ENCODE measurements at places on chromosomes 11 and 22.
A peak's percentile ranks its signal among the peaks of the same experiment; 100 is the strongest.

GRCh38 chr11:109229682-109230081 lies 192.3 kb upstream of the C11orf87 start:
- no peak for DNase-seq

DNA sequence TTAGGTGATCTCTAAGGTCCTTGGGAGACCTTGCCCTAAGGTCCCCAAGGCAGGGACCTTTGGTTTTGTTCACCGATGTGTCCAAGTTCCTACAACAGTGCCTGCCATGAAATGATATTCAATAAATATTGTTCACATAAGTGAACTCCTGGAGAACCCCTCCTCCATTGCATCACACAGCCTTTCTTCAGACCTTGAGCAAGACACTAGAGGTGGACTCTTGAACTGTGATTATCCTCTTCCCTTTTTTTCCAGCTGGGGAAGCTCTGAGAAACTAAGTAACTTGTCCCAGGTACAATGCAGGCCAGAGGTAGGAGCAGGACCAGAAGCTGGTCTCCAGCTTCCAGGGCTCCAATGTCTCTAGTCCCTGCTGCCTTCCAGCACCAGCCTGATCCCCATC lies 76.6 kb upstream of the LMO1 start:
- DNase-seq = no peak

- DNase-seq = no peak
These were observed 39.2 kb downstream of the KDM2A start for GRCh38 chr11:67158221-67158620.

DNA sequence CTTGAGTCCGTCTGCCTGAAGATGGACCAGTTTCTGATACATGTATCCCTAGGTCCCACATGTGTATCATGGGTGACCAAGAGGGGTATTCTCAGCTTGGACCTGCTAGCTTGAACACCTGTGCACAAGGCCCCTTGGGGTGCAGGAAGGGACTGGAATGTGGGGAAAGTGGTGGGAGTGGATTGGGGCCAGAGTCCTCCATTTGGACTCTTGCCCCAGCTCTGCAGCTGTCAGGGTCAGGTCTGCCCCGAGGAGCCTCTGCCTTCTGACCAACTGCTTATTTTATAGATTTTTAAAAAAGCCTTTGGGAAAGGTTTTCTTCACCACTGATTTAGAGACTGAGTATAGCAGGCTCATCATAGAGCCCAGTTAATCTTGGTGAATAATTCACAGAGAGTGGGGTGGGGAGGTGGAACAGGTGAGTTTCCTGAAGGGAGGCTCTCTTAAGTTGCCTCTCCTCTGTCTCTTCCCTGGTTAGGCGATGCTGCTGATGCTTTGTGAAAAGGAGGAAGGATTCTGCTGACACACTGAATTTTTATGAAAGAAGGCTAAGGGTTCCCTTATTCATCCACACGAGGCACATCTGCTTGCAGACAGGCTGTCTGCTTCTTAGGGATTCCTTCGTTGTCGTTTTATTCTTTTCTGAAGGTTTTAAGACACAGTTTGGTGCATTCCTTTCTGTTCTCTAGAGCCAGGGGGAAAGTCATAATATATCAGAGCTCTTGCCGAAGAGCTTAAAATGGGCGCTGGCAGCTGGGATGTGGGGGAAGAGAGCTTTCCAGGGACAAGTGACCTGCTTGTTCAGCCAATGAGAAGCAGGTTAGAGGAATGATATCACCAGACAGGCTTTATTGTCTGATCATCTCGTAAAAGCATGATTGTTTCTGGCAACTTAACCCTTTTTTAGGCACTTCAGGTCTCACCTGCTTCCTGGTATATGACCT lies 19.9 kb downstream of the TRIM44 start:
- DNase-seq = peak; percentile 16

GRCh38 chr22:40224702-40225101 lies 47.0 kb downstream of the TNRC6B start:
- DNase-seq = no peak

- no peak for DNase-seq
These were observed 151.1 kb downstream of the METTL15 start for GRCh38 chr11:28259177-28259843.

GRCh38 chr11:44229624-44230023 lies 80.3 kb downstream of the ALX4 start:
- no peak for DNase-seq

- no peak for DNase-seq
These were observed 2.1 kb downstream of the ZP1 start for GRCh38 chr11:60869451-60869825.

DNA sequence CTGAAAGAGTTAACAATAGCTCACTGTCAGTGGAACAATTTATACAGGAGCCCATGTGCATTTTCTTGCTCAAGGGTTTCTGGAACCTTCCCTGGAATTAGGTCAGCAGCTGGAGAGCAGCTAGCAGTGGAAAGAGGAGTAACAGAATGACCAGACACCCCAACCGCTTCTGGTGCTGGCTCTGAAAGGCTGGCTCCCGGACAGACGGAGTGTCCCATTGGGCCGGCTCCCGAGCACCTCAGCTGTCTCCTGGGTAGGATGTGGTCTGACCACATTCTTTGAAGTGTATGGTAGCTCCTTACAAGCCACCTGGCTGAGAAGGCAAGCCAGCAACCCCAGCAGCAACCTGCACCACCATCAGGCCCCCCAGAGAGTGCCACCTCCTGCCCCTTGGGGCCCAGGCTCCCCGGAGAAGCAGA lies 44.7 kb downstream of the ABTB2 start:
- DNase-seq = no peak

- DNase-seq = no peak
These were observed 124.5 kb downstream of the UVRAG start for GRCh38 chr11:75939516-75939915.

- no peak for DNase-seq
These were observed 388 bp downstream of the HINFP start for GRCh38 chr11:119121811-119122124.

GRCh38 chr11:66068154-66068821 lies 1.8 kb upstream of the PACS1 start:
- peak; percentile 74 for DNase-seq

Measured in Kasumi-1 (cell line).